ENCODE measurements at places on chromosomes 5 and 9.

GRCh38 chr5:31023105-31023504 lies 170.4 kb upstream of the CDH6 start:
- DNase-seq = no peak

DNA sequence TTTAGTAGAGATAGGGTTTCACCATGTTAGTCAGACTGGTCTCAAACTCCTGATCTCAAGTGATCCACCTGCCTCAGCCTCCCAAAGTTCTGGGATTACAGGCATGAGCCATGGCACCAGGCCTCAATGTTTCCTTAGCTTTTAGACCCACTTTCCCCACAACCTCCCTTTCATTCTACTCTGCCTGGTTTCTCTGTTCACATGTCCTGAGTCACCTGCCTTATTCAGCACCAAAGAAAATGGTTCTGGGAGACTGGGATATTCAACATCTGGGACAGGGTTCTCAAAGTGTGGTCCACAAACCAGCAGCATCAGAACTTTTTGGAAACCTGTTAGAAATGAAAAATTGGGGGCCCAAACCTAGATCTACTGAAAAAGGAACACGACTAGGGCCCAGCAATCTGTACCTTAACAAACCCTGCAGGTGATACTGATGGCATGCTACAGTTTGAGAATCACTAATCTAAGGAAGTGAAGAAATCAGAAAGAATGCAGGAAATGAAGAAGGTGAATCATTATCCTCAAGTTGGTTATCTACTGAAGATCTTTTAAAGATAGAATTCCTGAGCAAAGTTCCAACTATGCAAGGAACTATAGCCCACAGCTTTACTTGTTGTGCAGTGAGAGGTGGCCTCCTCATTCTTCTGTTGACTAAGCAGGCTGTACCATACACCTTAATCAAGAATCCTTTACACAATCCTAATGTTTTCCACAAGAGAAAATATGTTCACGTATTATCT lies 51.8 kb upstream of the CTNNAL1 start:
- DNase-seq = no peak

DNA sequence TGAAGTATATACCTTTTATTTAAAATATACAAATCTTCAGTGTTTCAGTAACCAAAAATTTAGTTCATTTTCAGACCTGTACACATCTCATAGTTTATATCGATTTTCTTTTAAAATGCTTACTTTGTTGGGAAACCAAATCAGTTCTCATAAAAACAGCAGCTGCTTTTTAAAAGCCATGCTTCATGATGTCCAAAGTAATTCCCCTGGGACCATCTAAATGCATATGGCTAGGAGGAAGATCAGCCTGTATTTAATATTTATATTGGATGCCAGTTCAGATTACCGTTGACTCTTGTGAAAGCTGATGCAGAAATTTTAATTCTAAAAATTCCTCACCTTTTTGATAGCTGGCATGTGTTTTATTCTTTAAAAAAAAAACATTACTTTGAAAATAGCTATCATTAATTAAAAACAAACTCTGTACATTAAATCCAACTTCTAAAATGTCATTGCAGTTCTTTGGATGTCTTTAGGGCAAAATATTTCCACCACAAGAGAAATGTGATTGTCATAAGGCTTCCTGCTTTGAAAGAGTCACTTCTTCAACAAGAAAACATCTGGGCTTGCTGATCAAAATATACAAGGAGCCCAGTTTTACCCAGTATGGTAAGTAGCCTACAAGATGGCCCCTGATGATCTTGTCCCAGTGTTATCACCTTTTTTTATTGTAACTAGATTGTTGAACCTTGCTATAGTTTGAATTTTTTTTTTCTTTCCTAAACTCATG lies 1242.9 kb upstream of the CDH6 start:
- no peak for DNase-seq

DNA sequence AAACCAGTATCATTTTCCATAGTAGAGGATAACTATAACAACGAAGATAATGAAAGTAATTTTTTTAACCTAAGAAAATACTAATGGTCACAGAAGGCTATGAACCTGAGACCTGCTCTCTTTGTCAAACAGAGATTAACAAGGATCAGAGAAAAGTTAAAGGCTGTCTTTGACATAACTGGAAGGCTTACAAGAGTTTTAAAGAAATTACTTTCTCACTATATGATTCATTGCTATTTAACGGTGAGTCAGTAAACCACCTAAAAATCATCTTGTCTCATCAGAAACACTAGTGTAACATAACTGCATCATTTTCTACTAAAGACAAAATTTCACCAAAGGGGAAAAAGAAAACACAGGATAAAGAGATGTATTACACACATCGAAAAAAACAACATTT lies 19.3 kb downstream of the MLANA start:
- no peak for DNase-seq

GRCh38 chr5:75611311-75612225 lies at the start of gene ANKDD1B:
TSS of gene ANKDD1B (plus strand) at chr5:75611453. CDS start at chr5:75611635, 182 bp downstream.
- peak; percentile 69 for DNase-seq

DNA sequence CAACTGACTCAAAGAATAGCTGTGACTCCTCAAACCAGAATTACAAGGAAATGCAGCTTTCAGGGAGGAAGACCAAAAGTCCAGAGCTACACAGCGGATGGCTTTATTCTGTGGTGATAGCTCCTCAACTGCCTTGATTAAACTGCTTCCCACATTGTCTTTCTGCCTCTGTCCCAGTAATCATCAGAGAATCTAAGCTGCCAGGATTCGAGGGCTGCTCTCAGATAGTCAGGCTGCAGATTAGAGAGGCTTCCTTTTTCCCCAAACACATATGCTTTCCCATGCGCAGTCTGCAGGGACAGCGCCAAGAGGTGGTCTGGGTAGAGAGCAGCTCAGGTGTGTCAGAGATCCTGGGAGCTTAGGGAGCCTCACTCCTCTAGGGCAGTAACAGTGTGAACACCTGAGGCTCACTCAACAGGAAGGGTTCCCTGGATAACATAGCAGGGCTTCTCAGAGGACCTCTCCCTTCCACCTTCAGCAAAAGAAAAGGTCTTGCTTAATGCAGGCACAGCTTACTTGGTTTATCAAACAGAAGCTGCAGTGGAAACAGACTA lies 439.9 kb upstream of the TLE4 start:
- no peak for DNase-seq

- DNase-seq = no peak
Measured at GRCh38 chr5:101520417-101520816, 617.3 kb upstream of the ST8SIA4 start.

- DNase-seq = no peak
Measured at GRCh38 chr5:160555971-160556631, 134.4 kb downstream of the PTTG1 start.

- DNase-seq = no peak
Measured at GRCh38 chr5:157956271-157956885, 97.4 kb upstream of the CLINT1 start.

- no peak for DNase-seq
Measured at GRCh38 chr5:146306838-146307237, 31.8 kb upstream of the POU4F3 start.

DNA sequence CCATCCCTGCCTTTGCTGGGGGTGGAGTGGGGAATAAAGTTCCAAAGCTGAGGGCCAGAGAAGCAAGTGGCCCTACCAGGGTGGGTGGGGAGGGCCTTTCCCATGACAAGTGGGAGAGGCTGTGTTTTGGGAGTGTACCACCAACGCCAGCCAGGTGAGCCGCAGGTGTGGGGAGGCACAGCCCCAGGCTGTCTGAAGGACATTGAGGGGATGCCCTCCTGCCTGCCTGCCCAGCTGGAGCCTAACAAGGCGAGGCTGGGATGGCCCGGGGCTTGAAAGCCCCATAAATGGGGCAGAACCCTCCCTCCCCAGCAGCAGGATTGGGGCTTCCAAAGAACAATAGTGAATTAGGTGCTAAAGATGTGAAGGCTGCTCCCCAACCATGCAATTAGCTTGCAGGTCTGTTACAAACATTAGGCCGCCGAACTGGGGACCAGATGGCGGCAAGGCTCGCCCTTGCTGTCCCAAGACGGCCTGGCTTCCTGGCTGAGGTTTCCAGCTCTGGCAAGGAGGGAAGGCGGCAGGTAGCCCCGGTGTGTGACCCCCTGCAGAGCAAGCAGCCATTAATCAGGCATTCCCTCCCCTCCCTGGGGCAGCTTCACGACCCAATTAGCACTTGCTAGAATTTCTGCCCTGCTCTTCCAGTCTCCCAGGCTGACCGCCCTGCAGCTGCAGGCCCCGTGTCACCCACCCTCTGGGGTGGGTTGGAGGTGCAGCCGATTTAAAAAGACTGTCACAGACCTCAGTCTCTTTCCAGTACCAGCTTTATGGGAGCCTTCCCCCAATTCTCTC lies 42.9 kb downstream of the FGF18 start:
- DNase-seq = no peak

- DNase-seq = no peak
Measured at GRCh38 chr9:104779946-104780535, 16.1 kb downstream of the NIPSNAP3B start.

DNA sequence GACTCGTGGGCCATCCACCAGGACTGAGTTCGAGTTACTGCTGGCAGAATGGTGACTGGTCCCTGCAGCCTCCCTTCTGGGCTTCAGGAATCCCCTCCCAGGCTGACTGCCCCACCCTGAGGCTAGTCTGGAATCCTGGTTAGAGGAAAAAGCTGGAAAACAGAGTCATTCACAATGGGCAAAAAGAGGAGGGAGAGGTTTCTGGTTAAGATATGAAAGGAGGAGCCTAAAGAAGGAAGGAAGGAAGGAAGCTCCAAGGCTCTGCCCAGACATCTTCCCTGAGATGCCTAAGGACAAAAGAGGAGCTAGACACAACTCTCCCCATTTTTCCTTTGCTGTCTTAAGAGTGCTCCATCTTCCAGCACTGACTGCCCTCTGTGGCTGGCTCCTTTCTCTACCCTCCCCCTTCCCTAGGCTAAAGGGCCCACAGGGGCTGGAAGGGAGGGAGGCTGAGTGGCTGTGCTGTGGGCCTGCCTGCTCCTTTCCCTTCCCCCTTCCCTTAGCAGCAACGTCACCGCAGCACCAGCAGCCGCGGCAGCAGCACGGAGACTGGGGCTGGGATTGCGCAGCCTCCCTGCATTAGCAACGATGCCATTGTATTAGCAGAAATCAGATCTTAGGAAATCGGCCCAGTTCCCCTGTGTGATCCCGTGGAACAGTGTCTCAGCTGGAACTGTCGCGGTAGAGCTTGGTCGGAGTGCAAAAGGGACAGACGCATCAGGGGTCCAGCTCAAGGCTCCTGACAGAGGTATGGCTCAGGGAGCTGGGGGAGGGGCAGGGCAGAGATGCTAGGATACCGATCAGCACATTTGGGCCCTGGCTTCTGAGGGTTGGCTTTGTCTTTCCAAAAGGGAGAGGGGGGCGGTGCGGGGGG lies 48.7 kb downstream of the RUSC2 start:
- peak; percentile 78 for DNase-seq

DNA sequence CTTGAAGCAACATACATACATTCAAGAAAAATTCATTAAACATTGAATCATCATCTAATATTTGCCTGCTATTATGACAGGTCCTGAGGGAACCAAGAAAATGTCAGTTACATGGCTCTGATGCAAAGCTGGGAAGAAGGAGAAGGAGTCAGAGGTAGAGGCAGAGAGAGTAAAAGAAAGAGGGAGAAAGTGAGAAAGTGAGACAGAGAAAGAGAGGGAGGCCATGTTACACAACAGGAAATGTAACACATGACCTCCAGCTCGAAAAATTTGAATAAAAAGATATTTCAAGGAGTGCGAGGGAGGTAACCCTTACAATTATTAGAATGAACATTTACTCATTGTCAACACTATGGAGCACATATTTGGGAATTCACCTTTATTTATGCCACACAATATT lies 189.7 kb downstream of the PDE4D start:
- DNase-seq = no peak

DNA sequence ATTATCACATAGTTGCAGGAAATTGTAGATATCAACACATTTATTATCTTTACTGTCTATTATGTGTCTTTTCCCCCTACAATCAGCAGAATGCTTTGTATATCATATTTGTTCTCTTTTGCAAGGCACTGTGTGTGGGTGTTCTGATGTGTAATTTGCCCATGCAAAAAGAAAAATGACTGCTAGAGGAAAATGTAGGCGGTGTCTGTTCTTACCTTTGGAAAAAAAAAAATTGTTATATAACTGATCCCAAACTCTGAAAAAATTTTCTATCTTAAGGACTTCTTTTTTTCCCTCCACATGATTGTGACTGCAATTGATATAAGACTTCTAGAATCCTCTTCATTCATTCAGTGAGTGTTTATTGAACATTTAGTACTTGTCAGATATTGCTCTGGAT lies 24.5 kb downstream of the MRPS30 start:
- no peak for DNase-seq

GRCh38 chr9:85662573-85662972 lies 79.2 kb downstream of the AGTPBP1 start:
- DNase-seq = no peak

GRCh38 chr5:118802335-118802734 lies 186.0 kb downstream of the DTWD2 start:
- no peak for DNase-seq

- no peak for DNase-seq
Measured at GRCh38 chr9:73183917-73184861, 32.5 kb downstream of the ANXA1 start.

- DNase-seq = no peak
Measured at GRCh38 chr9:23539311-23539710, 286.7 kb downstream of the ELAVL2 start.

DNA sequence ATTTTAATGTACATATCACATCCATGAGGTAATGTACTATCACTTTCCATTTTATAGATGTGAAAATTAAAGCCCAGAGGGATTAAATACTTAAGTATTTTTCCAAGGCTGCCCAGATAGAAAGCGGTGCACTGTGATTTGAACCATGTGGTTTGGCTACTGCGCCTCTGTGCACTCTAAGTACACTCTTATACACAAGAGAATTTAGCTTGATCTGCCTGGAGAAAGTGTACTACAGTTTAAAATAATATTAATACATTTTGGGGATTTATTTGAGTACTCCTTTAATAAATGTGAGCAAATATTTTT lies 360.4 kb upstream of the ACTBL2 start:
- DNase-seq = no peak

DNA sequence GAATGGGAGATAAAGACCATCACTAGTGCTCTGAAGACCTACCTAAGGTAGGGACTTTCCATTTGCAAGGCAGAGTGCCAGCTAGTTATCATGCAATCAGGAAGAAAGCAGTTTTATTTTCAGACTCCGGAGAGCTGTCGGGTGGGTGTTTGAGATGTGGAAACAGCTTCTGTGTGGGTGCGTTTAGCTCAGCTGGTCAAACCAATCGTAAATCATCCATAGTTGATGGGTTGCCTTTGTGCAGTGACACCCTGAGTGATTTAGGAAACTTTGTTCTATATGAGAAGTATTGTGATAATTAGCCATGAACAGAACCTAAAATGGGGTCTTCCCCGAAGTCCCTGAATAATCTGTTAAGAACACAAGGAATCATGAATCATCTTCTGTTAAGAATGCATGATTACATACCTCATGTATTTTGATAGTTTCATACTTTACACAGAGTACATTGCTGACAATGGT lies 284.3 kb downstream of the ARHGAP26 start:
- DNase-seq = no peak

Data from type B pancreatic cell (in vitro differentiated cells).